ENCODE measurements at places on chromosomes 6 and 20. TPM values are rescaled to one million over a fixed set of nuclear protein-coding genes. Genes with fewer than 3 reads are reported as not detected.

DNA sequence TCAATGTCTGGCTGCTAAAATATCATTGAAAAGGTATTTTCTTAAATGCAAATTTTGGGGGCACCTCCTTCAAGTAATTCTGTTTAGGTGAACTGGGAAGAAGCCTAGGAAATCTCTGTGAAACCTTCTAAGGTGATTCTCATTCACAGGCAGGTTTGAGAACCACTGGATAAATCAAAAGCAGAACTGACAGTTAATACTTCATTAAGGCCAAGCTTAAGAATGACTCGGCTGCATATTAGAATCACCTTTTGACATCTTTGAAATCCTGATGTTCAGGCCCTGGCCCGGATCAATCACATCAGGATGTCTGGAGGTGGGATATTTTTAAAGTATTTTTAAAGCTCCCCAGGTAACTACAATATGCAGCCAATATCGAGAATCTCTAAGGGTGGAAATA is 50.6 kb downstream of the FKBP1C start:
- no peaks in the 10 kb centered on the region for H3K36me3 ChIP-seq
- H3K4me3 ChIP-seq = no peak overlapping the region
- DNase-seq = no peak

DNA sequence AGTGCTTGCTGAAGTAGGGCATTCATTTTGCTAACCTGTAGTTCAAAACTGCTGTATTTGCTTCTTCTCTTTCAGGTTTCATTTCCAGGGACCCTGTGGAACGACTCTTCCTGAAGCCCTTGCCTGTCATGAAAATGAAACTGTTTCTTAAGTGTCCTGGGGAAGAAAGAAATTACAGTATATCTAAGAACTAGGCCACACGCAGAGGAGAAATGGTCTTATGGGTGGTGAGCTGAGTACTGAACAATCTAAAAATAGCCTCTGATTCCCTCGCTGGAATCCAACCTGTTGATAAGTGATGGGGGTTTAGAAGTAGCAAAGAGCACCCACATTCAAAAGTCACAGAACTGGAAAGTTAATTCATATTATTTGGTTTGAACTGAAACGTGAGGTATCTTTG is 3.4 kb upstream of the NOL7 start:
- H3K27me3 ChIP-seq = no peaks in the 10 kb centered on the region
- no peak overlapping the region for H3K27ac ChIP-seq
- H3K36me3 ChIP-seq = peaks cover 3% of the 10 kb centered on the region

DNA sequence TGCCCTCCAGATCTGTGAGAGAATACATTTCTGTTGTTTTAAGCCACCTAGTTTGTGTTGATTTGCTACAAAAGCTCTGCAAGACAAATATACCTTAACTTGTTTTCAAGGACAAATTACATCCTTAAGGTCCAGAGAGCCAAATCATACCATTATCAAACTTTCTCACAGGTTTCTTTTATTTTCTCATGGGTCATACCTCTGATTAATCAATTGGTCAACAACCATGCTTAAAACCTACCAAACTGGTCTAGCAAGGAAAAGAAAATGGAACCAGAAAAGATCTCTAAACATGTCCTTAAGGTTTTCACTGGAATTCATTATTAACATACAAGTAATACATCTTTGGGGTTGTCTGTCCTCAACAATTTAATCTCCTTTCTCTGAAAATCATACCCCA is 535.0 kb downstream of the CD83 start:
- peaks cover 4% of the 10 kb centered on the region for H3K4me1 ChIP-seq
- H3K4me3 ChIP-seq = no peak overlapping the region
- H3K27ac ChIP-seq = no peak overlapping the region
- no peaks in the 10 kb centered on the region for H3K36me3 ChIP-seq
- DNase-seq = no peak

MATN4 gene
- total RNA-seq = not detected

VTA1 gene
- total RNA-seq = 48.1 TPM

DNMT3B gene
- 58.0 TPM for total RNA-seq

IP6K3 gene
- total RNA-seq = 0.89 TPM

Data from neural crest cell (in vitro differentiated cells).